Natural killer cell (primary cell): ENCODE measurements at places on chromosomes 12 and 14.
A peak's percentile ranks its signal among the peaks of the same experiment; 100 is the strongest.

GRCh38 chr12:98355322-98355721 lies 160.1 kb upstream of the TMPO start:
- DNase-seq: no peak

DNA sequence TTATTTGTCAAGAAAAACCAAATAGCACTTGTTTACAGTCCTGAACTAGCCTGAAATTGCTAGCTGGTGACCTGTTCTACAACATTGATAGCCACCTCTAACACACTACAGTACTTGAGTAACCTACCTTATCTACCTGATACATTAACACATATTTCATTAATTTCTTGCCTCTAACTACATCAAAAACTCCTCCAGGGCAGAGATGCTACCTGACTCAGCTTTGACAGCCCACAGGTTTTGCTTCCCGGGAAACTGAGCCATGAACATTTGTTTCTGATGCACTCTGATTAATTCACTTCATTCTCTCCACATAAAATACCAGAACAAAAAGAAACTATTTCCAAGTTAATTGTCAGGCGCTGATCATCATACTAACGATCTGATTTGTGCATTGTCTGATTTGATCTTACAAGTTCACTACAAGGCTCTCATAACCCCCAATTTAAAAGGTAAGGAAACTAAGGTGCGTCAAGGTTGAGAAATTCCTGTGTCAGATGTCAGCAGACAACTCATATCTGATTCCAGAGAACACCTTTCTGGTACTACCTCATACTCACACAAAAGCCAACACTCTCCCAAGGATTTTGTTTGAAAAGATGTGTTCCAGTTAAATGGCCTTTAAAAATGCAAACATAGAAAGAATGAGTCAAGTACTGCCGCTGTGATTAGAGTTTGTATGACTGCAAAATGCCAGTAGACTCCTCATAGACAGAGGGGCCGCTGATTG lies 768.7 kb downstream of the BCL11B start:
- DNase-seq: no peak

DNA sequence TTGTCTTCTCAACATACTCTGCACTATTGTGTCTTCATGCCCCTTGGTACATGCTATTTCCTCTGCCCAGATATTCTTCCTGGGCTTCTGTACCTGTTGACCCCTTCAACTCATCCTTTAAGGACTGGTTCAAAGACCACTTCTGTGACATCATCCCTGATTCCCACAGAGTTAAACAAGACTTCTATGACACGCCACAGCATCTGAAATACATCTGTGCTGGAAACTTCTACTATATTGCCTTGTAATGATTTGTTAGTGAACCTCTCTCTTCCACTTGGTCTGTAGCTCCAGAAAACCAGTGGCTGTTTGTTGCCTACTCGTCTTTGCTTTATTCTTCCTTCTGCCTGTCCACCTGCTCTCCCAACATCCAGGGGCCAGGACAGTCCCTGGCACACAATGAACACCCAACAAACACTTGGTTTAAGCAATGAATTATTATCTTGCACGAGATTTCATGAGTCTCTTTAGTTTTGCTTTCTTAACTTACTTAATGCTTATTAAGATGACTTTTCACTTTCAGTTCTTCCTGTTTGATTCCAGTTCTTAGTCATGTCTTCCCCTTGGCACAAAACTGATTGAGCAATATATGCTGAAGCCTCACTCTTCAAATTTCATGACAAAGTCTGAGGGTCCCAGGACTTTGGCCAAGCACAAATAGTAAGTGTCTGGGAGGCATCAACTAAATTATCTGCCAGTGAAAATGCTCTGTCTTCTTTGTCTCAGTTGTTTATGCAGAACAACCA lies 485.9 kb downstream of the APAF1 start:
- DNase-seq: no peak

DNA sequence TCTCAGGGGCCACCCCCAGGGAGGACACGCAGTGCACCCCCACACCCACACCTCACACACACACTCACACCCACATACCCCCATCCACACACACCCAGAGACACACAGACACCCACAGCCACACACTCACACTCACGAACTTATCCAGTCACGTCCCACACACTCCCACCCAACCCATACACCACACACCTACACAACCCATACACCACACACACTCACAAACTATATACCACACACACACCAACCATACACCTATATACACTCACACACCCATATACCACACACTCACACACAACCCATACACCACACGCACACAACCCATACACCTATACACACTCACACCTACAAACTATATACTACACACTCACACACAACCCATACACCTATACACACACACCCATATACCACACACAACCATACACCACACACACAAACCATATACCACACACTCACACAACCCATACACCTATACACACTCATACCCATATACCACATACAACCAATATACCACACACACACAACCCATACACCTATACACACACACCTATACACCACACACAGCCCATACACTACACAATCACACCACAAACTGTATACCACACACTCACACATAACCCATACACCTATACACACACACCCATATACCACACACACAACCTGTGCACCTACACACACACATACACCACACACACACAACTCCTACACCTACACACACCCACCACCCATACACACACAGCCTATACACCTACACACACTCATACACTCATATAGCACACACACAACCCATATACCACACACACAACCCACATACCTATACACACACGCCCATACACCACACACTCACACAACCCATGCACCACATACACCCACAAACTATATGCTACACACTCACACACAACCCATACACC lies 42.7 kb downstream of the TMEM121 start:
- DNase-seq: no peak

DNA sequence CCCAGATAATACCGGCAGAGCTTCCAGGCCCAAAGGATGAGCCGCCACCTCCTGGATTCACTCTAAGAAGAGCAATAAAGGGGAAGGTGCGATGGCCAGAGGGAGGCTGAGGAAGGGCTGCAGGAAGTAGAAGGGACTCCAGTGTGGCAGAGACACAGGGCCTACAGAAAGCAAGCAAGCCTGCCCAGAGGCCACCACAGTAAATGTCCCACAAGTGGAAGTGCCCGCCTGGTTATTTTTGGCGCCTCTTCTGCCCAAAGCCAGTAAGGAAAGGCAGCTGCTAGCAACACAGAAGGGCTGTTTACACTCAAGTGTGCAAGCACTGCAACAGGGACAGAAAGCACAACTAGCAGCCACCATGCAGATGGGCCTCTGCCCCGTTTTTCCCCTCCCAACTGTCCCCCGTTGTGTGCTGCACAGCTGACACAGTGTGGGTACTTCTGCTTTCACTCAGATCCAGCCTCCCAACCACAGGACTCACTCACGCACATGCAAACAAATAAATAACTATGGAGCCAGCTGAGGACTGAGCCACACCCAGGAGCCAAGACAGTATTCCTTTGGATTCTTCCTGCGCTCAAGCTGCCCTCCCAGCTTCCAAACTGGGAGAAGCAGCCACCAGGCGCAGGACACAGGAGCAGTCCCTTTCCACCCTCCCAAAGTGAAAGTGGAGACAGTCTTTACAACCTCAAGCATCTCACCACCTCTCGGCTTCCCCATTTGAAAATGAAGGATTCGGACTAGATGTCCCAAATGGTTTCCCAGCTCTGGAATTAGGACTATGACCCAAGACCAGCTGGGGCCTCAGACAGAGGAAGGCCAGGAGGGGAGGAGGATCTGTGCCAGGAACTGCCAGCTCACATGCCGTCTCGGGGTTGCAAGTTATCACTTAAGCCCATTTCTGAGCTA lies 40.0 kb upstream of the PNMA1 start:
- DNase-seq: no peak

DNA sequence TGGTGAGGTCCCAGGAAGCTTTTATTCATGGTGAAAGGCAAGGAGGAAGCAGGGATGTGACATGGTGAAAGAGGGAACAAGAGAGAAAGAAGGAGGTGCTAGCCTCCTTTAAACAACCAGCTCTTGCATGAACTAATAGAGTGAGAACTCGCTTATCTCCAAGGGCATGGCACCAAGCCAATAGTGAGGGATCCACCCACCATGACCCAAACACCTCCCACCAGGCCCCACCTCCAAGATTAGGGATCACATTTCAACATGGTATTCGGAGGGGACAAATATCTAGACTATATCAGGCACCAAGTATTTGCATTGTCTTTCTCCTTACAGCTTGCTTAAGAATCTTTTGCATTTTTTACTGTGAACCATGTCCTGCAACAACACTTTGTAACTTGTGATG lies 91.9 kb upstream of the DHRS4 start:
- DNase-seq: no peak

DNA sequence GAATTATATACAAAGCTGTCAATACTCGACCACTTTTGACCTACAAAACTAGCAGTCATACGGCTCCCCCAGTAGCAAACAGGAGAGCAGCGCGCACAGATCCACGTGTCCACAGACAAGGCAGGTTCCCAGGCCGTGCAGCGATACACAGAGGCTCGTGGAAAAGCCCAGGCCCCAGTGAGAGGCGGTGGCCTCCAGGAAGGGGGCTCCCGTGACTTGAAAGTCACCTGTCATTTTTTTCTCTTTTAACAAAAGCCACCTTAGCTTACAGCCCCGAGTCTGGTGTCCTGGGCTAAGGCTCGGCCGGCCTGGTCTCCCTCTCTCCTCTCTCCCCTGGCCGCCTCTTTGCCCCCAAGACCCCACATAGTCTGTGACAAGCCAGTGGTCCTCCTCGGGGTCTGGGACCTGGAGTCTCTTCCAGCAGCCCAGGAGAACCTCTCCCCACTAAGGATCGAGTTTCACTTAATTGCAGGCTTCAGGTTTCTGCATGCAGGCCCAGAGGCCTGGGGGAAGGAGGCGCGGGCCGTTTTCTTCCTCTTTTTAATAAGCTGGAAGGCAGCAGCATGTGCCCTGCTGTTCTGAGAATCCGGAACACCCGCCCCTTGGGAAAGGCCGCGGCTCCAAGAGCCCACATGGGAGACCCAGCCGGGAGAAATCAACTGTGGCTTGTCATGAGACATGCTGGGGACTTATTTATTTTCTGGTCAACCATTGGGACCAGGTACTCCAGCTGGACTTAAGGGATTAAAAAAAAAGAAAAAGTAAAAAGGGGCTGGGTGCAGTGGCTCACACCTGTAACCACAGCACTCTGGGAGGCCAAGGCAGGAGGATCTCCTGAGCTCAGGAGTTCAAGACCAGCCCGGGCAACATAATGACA lies 15.9 kb downstream of the NCOR2 start:
- no peak for DNase-seq

- no peak for DNase-seq
Measured at GRCh38 chr14:64423987-64424386, 35.8 kb downstream of the MTHFD1 start.

DNA sequence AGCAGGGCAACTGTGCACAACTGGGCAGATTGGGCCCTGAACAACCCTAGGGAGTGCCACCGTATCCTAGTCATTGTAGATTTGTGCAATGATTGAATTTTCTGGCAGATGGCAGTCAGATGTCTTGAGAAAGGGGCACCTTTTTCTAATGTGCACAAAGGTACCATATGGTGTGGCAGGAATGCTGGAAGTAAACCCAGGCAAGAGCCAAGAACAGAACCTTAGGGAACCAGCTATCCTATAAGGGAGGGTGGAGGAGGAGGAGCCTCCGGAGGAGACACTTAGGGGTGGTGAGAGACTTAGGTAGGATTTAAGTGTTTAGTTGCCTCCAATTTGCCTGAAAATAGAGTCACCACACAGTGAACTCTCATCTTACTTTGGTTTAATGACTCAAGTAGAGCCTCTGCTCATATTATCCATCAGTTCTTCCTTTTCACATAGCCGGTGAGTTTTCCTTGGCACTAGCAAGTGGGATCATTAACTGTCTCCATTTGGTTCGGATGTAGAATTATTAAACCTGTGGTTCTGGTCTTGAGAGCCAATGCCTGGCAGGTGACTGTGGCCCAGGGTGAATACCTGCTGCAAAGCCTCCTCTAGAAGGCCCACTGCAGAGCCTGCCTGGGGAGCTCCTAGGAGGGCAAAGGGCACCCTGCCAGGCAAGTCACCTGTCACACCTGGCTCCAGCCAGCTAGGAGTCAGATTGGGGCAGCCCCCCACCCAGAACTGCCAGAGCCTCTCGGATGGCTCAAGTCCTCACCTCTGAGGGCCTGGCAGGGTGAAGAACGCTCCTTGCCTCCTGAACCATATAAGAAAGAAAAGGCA lies 184.4 kb upstream of the HIF1A start:
- DNase-seq: peak; percentile 30

DNA sequence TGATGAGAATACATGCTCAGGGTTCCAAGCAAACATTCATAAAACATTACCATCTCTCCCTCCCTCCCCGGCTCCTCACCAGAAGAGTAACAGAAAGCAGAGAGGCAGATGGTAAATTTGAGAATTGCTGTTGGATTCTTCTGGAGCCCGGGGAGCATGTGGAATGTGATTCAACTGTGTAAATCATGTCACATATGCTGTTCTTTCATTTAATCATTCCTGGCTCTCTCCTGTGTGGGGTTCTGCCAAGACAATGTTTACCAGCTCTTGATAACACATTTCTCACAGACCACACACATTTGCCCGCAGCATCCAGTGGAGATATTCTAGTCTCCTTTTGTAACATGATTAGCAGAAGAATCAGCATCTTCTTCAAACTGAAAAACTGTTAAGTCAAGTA lies 23.4 kb upstream of the NR2C1 start:
- DNase-seq: no peak

DNA sequence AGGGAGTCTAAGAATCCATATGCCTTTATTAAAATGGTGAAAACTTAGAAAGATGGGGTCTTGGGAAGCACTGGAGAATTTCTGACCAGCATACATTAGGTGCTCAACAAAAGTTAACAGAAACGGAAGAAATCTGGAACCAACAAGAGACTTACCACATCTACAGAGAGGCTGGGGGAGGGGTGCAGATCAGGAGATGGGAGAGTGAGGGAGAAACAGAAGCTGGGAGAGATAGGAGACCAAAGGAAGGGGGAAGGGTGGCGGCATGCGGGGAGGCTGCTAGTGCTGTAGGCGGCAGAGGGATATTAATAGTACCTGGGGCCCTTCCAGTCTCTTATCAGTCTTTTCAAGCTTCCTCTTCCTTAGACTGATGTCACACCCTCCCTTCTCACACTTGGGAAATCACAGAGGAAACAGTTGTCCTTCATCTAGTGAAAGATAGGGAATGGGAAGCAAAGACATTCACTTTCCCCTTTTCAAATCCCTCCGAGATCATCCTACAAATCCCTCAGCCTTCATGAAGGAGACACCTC lies 18.1 kb downstream of the ZBTB39 start:
- DNase-seq: no peak

- no peak for DNase-seq
Measured at GRCh38 chr12:24795699-24796347, 153.1 kb downstream of the BCAT1 start.

- no peak for DNase-seq
Measured at GRCh38 chr12:104189915-104190555, 25.5 kb upstream of the TXNRD1 start.
